ENCODE measurements at places on chromosomes 2 and 18. TPM values are rescaled to one million over a fixed set of nuclear protein-coding genes. Genes with fewer than 3 reads are reported as not detected.

Gene MFSD2B
- not detected for total RNA-seq

GRCh38 chr18:77223221-77223639, 26.4 kb upstream of the GALR1 start:
- peaks cover 10% of the 10 kb centered on the region for H3K4me1 ChIP-seq
- no peak overlapping the region for H3K4me3 ChIP-seq
- peaks cover 25% of the 10 kb centered on the region for H3K27me3 ChIP-seq
- peak overlapping the region; percentile 76 for H3K27ac ChIP-seq
- peak; percentile 17 for DNase-seq

Gene SCYGR4
- total RNA-seq = not detected

DNA sequence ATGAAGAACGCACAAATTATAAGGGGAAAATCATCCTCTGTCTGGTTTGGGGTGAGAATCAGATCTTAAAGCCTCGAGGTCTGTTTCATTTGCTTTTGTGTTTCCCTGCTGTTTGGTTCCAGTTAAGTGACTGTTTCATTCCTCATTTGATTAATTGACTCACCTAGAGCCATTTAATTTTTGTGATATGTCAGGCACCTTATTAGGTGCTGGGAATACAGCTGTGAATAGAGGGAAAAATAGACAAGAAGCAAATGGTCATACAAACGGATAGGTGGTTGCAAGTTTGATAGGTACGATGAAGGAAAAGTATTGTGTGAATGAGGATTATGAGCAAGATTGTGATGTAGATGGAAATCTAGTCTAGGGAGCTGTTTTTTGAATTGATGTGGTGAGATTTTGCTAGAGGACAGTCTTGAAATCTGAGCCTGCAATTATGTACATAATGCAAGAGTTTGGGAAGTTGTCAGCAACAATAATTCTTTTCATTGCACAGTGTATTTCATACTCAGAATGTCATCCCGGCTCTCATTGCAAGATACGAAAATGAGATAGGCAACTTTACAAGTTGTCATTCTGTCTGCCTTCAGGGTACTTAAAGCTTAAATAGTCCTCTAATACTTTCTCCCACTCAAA, 2.2 kb downstream of the ACSL3 start:
- peaks cover 10% of the 10 kb centered on the region for H3K36me3 ChIP-seq
- H3K4me1 ChIP-seq = peaks cover 21% of the 10 kb centered on the region
- H3K27ac ChIP-seq = no peak overlapping the region
- no peaks in the 10 kb centered on the region for H3K27me3 ChIP-seq
- DNase-seq = no peak

Gene CENPA
- total RNA-seq = 19.7 TPM
